NCI-H1436 (cell line): ENCODE measurements at places on chromosomes 5 and 9.

DNA sequence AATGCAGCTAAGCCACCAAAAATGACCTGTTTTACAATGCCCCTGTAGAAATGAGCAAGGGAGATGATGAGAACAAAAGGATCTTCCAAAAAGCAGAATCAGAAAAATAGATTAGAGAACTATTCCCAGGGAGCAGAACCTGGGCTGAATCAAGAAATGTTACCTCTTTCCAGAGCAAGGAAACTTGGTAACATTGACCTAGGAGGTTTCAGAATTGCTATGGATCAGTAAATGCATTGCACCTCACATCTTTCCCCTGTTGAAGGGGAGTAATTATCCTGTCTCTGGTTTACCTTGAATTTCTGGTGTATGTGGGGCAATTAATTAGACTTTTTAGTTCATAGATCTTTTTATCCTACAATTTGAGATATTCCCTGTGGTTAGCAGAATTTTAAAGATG lies 151.2 kb upstream of the RAI14 start:
- no peak for DNase-seq

DNA sequence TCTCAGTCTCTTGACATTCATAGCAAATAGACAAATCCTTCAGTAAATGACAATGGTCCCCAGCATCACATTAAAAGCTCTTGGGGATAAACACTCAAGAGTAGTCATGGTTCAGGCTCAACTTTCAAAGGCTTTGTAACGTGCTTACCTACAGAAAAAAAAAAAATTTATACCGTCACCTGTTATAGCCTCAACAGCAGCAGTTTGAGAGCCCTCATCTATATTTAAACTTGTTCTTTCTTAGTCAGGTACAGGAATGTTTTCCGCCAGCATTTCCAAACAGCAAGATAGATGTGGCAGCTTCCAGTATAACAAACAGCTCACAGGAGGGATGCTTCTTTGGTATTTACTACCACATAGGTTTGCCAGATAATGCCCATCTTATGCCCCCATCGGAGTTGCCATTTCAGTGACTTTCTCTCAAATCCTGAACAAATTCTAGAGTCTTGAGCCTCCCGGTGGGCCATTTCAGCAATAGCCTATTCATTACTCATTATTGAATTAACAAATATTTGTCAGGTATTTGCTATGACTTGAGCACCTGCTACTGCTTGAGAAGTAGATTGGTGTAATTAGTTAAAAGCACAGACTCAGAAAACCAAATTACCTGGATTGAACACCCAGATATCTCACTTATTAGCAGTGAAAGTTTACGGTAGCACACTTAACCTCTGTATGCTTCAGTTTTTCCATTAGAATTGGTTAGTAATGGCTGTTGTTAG lies 470.0 kb downstream of the EBF1 start:
- no peak for DNase-seq

GRCh38 chr5:37725185-37725584 lies 114.7 kb downstream of the GDNF start:
- no peak for DNase-seq

DNA sequence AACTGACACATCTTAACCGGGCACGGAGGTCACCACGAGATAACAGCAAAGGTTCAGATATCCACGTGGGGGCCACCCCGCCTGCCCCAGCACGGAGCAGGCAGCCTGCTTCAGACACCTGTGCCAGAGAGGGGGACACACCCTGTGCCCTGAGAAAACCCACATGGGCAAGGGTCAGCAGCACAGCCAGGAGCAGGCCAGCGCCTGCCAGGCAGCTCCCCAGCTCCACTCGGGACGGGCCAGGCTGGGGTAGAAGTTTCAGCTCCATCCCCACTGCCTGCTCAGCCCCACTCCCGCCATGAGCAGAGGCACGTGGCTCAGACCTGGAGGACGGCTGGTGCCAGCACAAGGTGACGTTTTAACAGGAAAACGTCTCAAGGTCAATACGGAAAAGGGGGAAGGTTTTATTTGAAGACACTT lies 22.2 kb downstream of the SLC12A7 start:
- DNase-seq, result no peak

GRCh38 chr9:12696931-12697622 lies 3.9 kb downstream of the TYRP1 start:
- DNase-seq, result no peak
